ENCODE measurements at places on chromosomes 2 and 18.

DNA sequence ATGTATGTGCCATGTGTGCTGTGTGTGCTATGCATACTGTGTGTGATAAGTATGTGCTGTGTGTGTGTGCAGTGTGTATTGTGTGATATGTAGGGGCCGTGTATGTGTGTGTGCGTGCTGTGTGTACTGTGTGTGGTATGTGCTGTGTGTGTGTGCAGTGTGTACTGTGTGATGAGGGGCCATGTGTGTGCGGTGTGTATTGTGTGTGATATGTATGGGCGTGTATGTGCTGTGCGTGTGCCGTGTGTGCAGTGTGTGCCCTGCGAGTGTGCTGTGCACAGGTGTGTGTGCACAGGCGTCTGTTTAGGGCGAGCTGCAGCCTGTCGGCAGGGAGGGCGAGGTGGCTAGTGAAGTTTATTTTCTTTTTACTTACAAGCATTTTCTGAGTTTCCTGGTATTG is 16.1 kb downstream of the SNORC start:
- no peak for DNase-seq

GRCh38 chr2:29718076-29718686 is 203.2 kb downstream of the ALK start:
- DNase-seq, result no peak

GRCh38 chr2:17272652-17273525 is 245.4 kb downstream of the RAD51AP2 start:
- no peak for DNase-seq

DNA sequence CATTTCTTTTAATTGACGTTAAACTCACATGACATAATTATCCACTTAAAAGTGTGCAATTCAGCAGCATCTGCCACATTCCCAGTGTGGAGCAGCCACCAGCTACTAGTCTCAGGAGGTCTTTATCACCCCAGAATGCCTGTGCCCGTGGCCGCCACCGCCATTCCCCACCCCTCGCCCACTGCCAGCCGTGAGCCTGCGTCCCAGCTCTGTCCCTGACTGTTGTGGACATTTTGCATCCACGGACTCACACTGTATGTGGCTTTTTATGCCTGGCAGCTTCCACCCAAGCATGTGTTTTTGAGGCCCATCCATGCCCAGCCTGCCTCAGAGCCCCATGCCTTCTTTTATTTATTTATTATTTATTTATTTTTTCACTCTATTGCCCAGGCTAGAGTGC is 9.2 kb downstream of the BOK start:
- DNase-seq, result no peak
